ENCODE measurements at places on chromosomes 6 and 20.

DNA sequence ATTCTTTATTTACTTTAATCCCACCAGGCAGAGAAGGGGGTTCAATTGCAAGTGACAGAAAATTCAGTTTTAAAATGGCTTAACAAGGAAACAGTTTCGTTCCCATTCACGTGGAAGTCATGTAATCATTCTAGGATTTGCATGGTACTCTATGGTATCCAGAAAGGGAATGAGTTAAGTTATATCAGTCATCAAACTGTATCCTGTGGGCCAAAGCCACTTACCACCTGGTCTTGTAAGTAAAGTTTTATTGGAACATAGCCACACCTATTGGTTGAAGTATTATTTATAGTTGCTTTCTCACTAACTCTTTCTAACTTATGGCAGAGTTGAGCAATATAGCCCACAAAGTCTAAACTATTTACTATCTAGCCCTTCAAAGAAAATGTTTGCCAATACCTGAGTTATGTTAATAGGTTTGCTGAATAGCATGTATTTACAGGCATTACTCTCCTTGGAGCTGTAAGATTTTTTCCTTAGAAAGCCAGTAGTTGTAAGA, 10.2 kb upstream of the MMS22L start:
- no peak for DNase-seq

DNA sequence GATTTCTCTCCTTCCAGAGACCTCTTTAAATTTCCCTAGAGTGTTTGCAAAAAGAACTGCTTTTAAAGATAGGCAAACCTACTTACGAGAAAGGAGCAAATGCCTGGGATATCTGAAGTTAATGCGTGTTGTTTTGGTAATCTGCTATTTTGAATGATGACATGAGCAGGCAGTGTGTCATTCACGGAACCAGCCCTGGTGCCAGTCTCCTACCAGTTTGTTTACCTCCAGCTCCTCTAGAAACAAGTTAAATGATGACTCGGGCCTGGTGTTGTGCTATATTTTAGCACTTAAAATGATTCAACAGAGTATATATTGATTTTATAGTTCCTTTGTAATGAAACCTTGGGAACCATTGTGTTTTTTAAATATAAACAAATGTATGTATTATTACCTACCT, 41.1 kb upstream of the MAP3K4 start:
- DNase-seq: no peak

DNA sequence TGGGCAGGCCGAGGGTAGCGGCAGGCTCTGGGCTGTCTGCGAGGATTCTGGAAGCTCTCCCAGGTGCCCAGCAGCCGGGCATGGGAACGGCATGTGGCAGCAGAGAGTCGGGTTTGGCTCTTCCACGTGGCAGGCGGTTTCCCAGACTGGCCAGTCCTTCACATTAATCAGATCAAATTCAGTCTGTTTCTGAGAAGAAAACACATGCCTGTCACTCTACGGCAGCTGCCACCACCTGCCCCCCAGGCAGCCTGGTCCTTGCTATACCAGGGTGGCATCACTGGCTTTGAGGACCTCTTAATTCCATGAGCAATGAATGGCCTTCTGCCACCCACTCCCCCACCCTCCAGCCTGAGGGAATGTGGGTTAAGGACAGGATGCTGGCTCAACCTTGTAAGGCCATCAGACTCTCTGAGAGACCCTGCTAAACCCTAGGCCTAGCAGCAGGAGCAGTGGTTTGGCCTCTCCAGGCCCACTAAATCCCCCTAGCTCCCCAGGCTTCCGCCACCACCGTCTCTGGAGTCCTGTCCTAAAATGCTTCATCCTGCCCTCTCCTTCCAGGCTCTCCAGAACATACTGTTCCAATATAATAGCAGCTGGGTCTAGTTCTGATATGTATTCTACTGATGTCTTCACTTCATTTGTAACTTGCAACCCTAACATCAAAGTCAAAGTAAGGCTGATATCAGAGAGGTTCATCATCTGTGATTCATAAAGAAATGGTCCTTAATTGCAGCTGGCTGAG, 47.8 kb downstream of the PLCG1 start:
- DNase-seq: no peak

DNA sequence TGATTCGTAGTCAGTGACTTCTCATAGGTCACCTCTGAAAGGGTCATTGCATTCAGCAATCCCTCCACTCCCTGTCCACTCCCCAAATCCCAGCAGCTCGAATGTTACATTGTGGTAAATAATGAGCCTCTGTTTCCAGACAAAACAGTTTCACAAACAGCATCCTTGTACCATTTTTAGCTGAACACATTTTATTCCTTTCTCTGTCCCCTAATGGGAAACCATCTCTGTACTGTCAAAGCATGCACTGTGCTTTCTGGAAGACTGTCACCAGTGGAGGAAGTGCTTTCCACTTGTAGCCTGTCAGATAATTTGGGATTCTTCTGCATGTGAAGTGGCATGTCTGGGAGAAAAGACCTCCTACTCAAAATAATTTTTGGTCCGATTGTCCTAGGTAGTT, 82.0 kb downstream of the SLC35F1 start:
- DNase-seq: no peak

DNA sequence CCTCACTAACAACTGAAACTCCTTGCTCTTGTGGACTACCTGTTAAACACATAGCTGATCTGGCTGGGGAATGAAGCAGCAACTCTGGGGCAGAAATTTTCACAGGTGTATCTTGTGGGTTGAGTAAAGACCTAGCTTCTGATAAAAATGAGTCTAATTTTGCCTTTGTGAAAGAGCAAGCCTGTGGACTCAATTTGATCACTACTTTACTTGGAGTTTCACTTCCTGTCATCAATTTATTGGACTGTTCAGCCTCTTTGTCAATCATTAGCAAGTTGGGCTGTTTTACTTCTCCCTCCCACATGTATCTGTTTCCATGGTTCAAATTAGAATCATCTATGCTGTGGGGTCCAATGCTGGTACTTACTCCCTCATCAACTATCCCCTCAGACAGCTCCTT, 29.6 kb upstream of the CRIP3 start:
- DNase-seq: no peak

- DNase-seq: peak; percentile 89
Measured at GRCh38 chr20:39775110-39775509, 813.0 kb downstream of the DHX35 start.

- DNase-seq: no peak
Measured at GRCh38 chr6:119267126-119267905, 82.2 kb downstream of the MAN1A1 start.

- DNase-seq: no peak
Measured at GRCh38 chr6:155946860-155947259, 491.2 kb upstream of the NOX3 start.

DNA sequence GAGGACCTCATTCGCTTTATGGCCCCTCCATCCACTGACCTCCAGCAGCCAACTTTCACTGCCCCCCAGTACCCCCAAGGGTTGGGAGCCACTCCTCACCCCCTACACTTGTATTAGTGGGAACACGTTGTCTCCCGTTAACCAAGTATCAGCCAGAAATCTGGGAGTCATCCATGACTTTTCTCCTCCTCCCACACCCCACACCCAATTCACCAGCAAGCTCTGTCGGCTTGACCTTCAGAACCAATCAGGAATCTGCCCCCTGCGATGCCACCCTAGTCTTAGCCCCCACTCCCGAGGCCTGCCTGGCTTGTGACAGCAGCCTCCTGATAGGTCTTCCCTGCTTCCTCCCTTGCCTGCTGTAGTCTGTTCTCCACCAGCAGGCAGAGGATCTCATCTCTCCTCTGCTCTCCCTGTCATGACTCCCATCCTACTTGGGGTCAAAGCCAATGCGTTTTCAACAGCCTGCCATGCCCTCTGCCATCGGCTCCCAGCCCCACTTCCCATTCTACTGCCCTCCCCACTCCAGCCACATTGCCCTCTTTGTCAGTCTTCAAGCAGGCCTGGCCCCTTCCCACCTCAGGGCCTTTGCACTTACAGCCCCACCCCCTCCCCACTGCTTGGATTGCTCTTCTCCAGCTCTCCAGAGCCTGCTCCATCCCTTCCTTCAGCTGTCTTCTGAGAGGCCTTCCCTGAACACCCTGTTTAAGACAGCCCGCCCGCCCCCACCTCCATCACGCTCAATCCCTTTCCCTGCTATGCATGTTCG, 19.4 kb downstream of the MDGA1 start:
- DNase-seq: no peak

GRCh38 chr20:58160451-58161061, 67.9 kb downstream of the ANKRD60 start:
- DNase-seq: peak; percentile 68

DNA sequence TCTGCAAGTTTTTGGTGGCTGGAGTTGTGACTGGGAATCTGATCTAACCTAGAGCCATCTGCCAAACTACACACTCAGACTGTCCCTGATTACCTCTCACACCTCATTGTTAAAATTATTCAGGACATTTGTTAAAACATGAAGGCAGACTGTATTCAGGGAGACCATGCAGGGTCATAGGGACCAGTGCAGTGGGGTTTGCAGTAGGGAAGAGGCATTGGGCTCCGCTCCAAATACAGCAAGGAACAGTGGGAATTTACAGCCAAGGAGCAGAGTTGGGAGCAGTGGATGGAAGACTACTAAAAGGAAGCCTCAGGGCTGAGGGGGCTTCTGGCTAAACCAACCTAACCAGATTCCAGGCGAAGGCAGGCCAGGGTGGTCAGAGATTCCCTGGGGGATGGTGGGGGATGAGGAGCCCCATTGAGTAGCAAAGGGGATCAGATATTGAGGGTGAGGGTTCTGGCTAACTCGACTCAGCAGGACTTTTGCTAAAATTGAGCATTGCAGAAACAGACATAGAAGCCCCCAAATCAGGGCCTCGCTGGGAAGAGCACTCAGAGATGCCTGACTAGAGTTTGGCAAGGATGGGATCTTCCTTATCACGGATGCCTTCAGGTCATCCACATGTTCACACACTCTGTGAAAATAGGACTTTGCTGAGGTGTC, 172.0 kb downstream of the ZDHHC14 start:
- no peak for DNase-seq

GRCh38 chr20:19495905-19496703, 262.0 kb upstream of the RIN2 start:
- DNase-seq: peak; percentile 54

DNA sequence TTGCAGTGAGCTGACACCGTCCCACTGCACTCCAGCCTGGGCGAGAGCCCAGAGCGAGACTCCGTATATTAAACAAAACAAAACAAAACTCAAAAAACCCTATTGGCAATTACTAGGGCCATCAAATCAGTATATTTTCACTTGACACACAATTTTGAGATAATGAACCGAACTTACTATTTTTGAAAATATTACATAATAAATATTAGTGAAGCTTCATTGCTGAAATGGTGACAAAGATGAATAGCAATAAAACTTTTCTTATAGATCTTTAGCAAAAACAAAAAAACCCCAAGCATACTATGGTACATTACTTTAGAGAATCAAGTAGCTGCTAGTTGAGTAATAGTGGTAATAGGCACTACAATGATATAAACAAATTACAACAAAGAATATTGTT, 113.0 kb downstream of the ATG5 start:
- no peak for DNase-seq

DNA sequence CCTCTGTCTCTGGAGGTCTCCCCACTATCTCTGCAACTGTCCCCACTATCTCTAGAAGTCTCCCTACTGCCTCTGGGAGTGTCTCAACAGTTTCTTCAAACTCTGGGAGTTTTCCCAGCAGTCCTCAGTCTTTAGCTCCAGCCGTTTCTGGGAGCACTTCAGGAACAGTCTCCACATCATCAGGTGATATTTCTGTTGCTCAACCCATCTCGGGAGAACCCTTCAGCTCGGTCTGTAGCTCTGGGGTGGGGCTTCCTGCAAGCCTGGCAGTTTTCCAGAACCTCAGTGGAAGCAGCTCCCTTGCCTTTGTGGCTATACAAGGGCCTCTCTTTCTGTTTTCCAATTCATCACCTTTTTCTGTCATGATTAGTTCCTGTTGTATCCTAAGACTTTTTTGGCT, 3.0 kb upstream of the SFTA2 start:
- DNase-seq: no peak

- peak; percentile 87 for DNase-seq
Measured at GRCh38 chr20:51930775-51931174, 128.5 kb upstream of the SALL4 start.

DNA sequence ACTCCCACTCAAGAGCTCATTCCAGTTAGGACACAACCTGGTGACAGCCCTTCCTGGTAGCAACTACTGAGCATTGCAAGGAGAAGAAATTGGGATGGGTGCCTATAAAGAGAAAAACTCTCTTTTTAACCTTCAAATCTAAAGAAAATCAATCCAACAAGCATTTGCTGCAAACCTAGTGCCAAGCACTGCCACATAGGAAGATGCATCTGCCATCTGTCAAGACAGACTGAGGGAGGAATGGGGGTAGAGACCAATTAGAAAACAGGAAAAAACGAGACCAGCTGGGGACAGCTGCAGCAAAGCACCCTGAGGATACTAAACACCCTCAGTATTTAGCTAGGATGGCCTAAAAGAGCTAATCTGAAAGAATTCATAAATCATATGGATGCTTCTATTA, 27.9 kb downstream of the HLA-DMB start:
- DNase-seq: no peak

DNA sequence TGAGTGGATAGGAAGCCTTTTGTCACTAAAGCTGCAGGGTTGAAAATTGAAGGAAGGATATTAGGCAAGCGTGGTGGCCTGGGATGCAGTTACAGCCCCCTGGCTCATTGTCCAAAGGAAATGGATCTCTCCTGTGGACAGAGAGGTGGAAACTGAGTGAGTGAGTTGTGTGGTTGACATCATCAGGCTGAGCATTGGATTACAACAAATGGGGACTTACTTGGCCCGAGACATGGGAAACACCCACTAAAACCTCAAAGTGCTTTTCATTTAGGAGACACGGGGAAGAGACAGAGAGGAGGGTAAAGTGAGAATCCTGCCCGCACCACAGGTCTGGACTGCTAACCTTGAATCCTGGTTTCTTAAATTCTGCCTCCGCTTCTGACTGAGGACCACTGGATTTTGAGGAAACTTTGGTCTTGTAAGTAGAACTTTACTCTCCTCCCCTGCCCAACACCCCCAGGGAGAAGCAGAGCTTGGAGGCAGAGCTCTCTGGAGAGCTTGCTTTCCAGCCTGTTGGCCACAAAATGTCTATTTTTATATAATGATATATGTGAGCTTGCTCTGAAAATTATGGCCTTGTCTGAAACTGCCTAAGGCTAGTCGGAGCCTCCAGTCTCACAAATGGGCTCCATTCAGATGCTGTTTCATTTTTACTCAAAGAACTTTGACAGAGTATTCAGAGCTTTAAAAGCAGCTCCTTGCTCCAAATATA, at the start of gene PKIG:
PKIG (plus strand) TSS at position 269 of the 715 bp plus-strand sequence. CDS start 31,978 bp downstream, outside the sequence.
- DNase-seq: peak; percentile 81

Measured in fibroblast of skin of abdomen (primary cell).